Effector memory CD8-positive, alpha-beta T cell (primary cell): ENCODE measurements at places on chromosomes 12 and 14.

- no peak for DNase-seq
These were observed 10.7 kb upstream of the HSP90AA1 start for GRCh38 chr14:102097441-102098135.

- DNase-seq: no peak
These were observed 457.7 kb upstream of the SYT1 start for GRCh38 chr12:78406828-78407227.

- no peak for DNase-seq
These were observed 3.3 kb upstream of the P3H3 start for GRCh38 chr12:6824901-6825381.

DNA sequence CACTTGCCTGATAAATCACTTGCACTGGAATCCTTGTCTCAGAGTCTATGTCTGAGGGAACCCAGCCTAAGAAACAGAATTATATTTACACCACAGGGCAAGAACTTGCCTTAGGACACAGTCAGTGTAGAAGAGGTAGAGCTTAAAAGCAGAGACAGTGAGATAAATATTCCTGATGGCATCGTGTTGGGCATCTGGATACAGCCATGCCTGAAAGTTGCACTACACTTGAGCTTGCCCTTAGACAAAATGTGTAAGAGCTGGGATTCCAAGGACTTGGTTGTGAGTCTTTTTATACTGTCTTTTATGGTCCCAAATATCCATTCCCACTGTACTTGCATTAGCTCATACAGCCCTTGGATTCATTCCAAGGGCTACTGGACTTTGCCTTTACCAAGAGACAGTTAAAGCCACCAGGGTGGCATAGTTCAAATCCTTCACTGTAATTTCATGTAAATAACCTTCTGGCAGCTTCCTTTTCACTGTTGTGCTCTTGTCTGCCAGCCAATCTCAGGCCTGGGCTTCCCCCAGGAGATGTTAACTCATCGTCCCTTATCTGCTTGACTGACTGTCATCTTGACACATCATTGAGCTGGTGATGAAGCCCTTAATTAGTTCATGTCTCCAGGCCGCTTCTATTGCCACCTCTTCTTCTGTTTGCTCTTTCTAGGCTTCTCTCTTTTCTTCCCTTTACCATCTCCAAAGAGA, 577.9 kb upstream of the TBX3 start:
- DNase-seq: no peak

GRCh38 chr14:64604001-64604400, 54.2 kb downstream of the PPP1R36 start:
- no peak for DNase-seq
